NCI-H2227 treated with DMSO at 0.1 percent for 48 hours (cell line): ENCODE measurements at places on chromosomes 3 and 15.

DNA sequence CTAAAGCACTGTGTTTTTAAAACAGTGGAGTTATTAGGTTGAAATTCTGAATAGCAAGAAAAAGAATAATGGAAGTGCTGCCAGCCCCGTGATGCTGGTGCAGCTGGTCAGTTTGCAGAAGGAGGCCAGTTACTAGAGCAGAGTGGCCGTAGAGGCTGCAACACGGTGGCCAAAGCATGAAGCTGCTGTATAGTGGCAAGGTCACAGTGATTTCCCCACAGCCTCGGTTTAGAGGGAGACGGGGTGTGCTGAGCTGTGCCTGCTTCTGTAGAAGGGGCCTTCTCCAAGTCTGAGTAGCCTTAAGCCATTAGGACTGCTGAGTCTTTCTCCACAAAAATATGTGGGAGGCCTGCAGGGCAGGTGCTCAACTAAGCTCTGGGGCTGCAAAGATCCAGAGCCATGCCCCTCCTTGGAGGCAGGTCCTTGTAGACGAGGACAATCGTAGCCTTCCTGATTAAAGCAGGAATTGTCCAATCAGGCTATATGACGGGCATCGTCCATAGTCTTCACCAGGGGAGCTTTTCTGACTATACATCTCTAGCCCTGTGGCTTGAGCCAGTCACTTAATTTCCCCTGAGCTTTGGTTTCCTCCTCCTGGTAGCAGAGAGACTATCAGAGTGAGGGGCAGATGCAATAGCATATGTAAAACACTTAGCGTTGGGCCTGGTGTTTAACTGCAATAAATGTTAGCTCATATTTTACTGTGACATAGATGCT is 151.6 kb downstream of the PGPEP1L start:
- DNase-seq, result no peak

DNA sequence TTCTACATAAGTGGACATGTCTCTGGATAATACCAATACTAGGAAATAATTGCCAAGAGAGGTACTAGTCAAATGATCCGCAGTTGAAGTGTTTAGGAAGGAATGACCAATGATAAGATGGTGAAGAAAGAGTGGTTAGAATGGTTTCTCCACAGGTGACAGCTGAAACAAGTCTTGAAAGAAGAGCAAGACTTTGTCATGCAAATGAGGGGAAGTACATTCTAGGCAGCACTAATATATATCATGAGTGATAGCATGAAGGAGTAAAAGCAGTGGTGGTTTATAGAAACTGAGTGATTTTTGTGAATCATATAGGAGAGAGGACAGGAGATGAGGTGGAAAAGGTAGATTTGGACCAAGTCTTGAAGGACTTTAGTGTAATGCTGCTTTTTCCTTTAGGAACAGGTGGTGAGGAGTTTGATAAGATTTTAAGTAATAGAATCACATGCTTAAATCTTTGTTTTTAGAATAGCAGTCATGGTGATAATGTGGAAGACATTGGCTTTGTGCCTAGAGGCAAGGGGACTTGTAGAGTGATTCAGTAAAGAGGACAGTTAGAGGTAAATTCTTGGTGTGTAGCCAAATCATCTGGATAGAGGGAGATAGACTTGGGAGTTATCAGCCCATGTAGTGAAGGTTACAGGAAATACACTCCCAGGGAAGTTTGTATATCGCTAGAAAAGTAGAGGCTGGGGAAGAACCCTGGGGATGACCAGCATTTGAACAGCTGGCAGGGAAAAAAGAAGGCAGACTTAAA is 31.9 kb downstream of the SLMAP start:
- no peak for DNase-seq

DNA sequence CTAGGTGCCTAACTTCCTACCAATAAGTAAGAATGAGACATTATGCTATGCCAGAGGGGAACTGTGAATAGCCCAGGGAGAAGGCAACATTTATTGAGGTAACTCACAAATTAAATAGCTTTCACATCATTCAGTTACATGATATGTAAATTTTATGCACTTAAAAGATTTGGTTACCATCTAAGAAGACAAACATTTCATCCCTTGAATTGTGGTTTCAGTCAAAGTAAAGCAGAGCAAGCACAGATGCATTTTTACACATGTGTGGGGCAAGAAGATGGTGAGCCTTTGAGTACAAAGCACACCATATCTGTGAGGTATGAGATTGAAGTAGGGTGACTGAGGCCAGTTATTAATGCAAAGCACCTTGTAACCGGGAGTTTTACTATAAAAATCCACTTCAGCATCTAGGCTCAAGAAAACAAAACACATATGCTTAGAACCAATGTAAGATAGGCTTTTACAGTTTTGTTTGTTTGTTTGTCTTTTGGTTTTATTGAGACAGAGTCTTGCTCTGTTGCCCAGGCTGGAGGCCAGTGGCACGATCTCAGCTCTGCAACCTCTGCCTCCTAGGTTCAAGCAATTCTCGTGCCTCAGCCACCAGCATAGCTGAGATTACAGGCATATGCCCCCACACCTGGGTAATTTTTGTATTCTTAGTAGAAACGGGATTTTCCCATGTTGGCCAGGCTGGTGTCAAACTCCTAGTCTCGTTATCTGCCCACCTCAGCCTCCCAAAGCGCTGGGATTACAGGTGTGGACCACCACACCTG is 3.5 kb downstream of the PLSCR2 start:
- DNase-seq, result no peak

GRCh38 chr15:49458145-49458544 is 35.1 kb downstream of the FGF7 start:
- DNase-seq, result no peak

- DNase-seq, result no peak
Measured at GRCh38 chr3:82354228-82354627, 592.8 kb upstream of the GBE1 start.

- DNase-seq, result no peak
Measured at GRCh38 chr15:55283379-55284147, 6.0 kb downstream of the RAB27A start.

DNA sequence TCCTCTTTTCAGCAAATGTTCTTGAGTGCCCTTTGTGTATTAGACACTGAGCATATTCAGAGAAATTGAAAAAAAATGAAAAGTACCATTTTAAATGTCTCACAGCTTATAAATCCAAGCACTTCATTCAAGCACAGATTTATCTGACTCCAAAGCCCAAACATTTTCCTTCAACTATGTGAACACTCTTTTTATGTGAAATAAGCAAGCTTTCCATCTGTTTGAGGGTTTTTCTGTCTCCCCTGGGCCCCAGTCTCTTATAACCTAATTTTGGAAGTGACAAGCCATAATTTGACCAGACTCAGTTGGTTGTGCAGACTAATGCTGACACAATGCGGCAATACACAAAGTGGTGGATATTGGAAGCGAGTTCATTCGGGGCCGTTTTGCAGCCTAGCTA is 170.3 kb downstream of the CNTN6 start:
- DNase-seq, result no peak

DNA sequence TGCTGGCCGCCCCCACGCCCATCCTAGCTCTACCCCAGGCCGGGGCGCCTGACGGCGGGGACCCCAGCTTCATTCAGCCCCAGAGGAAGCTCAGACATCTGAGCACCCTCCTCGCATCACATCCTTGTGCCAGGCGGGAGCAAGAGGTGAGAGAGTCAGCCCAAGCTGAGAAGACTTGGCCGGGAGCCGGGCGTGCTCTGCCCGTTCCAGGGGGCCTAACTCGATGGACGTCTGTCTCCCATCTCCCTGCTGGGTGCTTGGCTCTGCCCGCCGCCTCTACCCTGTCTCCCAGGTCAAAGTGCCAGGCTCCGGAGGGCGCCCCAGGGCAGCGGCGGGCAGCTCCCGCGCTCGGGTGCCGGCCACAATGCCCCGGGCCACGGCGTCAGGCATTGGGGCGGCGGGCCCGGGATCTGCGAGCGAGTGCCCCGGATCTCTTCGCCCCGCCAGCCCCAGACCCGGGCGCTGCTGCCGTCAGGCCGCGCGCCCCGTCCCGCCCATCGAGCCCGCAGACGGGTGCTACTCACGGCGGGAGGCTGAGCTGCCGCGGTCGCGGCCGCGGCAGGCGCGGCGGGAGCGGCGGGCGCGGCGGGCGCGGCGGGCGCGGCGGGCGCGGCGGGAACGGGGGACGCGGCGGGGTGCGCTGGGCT is 388 bp downstream of the DAPK2 start:
- DNase-seq, result no peak
